ENCODE measurements at places on chromosomes 1 and 21. TPM values are rescaled to one million over a fixed set of nuclear protein-coding genes. Genes with fewer than 3 reads are reported as not detected.
A peak's percentile ranks its signal among the peaks of the same experiment; 100 is the strongest.

Gene GIPC2
- total RNA-seq, result 0.47 TPM

Gene SPRR2F
- total RNA-seq, result not detected

GRCh38 chr1:204992998-204993314 lies 50.1 kb upstream of the CNTN2 start:
- no peak for DNase-seq

Gene CDC14A
- 5.1 TPM for total RNA-seq

- no peak for DNase-seq
Measured at GRCh38 chr1:116253566-116254382, 119.3 kb upstream of the ATP1A1 start.

DNA sequence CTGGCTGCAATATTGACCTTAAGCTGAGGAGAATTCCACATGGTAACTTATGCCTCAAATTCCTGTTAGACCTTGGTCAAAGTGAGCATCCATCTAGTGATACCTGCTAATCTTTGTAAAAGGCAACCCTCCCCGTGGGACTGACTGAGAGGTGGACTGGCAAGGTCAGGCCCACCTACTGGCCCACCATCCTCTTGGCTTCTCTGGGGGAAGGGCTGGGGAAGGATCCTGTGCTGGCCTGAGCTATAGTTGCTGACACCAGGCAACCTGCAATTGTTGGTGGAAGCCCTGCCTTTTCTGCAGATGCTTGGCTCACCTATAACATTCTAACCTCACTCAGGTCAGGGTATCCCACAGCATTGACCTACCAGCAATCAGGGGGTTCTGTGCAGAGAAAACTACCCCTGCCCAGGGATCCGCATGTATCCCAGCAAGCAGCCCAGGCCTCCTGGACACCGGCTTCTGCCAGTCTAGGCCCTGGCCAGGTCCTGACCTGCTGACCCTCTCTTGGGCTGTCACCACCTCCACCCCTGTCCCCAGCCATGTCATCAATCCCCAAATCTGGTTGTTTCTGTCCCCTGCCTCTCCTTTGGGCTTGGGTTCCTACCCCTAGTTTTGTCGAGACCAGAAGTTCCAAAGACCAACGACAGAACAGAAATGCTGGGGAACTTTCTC lies 108.1 kb upstream of the EDN2 start:
- no peak for DNase-seq

GRCh38 chr1:1175221-1176062 lies 1.8 kb downstream of the TTLL10 start:
- DNase-seq, result no peak

- DNase-seq, result no peak
Measured at GRCh38 chr1:219798283-219799030, 129.9 kb downstream of the SLC30A10 start.

DNA sequence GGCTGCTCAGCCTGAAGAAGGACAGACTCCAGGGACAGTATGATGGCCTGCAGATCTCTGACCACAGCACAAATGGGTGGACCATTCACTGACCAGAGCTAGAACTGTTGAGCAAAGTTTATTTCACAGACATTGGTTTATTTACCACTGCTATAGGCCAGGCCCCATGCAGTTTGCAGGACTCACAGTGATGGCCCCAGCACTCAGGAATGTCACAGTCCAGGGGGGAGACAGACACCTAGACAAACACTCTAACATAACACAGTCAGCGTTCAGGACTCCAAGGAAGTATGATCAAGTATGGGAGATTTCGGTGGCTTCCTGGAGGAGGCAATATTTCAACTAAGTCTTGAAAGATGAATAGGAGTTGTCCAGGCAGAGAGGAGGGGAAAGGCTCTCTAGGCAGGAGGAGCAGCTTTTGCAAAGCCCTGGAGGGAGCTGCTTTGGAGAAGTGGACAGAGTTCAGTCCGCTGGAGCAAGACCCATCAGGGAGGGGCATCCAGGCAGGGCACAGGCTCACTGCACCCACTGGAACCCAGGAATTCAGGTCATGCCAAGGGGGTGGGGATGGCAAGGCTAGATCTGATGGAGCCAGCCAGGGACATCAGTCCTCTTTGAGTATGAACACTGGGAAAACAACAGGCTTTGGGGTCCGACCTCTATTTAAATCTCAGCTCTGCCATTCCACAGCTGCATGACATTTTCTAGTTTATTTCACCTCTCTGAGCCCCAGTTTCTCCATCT lies 454.3 kb downstream of the MATN1 start:
- no peak for DNase-seq

DNA sequence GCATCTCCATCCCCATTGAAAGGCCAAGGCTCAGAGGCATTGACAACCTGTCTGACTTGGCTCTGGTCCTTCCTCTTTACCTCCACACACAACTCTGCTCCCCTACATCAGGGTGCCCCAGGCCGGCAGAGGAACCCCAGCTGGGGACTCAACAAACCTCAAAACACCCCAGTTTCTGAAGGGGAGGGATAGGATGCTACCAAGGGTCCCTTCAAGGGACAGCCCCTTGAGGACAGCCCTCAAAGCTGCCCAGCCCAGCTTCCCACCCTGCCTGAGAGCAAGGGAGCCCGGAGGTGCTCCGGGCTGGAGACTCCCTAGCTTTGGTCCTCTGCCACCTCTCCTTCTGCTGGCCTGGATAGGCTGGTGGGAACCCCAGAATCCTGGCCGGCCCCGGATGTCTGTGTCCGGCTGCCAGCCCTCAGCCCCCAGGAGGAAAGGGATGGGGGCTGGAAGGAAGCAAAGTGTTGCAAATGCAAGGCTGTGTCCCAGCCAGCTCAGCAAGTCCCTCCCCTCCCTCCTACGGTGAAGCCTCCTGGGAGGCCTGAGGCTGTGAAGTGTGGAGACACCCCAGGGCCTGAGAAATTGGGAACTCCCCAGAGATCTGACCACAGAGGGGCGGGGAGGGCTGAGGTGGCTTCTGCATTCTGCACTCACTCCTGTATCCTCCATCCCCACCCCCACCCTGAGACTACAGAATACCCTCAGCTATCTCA lies 1.1 kb upstream of the MARCKSL1 start:
- no peak for DNase-seq

Gene GPR157
- total RNA-seq, result 0.47 TPM

DNA sequence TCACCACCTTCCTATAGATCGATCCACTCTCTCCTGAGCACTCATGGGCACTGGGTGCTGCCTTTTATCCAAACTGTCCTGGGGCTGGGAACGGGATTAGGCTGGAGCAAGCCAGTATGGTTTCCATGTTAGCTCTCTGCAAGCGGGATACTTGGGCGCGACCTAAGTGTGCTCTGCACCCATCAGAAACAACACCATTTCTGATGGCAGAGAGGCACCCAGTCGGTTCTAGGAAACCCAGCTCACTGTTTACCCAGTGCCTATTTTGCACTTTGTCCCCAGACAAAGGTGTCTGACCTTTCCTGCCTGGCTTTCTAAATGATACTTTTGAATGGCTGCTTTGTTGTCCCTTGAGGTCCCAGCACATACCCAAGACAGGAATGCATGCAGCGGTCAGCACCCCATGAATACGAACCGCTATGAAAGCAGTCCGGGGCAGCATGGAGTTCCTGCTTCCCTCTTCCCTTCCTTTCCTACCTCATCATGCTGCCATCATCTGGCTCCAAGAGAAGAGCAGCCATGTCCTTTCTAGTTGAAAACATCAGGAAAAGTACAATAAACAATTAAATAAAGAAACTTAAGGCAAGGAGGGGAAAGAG lies 83.9 kb downstream of the TRABD2B start:
- no peak for DNase-seq

GRCh38 chr1:115648717-115649691 lies 7.2 kb downstream of the VANGL1 start:
- DNase-seq, result no peak

Gene TNNT2
- not detected for total RNA-seq

- DNase-seq, result peak; percentile 38
Measured at GRCh38 chr1:58584082-58584895, 7.2 kb upstream of the TACSTD2 start.

DNA sequence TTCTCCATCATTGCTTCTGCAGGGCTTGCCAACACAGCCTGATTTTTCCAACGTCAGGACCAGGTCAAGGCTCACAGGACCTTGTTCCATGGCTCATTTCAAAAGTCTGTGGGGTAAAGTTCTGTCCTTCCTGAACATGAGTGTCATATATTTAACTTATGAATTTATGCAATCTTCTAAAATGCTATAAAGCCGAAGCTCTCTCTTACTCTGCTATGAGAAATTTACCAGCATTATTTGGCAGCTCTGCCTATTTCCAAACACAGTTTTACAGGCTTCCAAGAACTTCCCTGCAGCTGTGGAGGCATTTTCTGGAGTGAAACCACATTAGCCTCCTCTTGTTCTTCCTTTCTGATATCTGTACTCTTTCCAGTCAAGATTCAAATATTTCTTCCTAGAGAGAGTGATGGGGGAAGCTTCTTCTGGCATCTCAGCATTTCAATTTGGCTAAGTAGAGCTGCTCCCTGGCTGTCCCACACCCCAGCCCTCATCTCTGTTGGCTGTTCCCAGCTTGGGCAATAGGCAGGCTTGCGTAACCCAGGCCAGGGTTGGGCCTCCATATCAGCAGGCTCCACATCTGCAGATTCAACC lies 15.6 kb upstream of the HMGCS2 start:
- DNase-seq, result no peak

- peak; percentile 61 for DNase-seq
Measured at GRCh38 chr1:43232482-43232881, 37.3 kb upstream of the TMEM125 start.

Gene AMY2A
- not detected for total RNA-seq

DNA sequence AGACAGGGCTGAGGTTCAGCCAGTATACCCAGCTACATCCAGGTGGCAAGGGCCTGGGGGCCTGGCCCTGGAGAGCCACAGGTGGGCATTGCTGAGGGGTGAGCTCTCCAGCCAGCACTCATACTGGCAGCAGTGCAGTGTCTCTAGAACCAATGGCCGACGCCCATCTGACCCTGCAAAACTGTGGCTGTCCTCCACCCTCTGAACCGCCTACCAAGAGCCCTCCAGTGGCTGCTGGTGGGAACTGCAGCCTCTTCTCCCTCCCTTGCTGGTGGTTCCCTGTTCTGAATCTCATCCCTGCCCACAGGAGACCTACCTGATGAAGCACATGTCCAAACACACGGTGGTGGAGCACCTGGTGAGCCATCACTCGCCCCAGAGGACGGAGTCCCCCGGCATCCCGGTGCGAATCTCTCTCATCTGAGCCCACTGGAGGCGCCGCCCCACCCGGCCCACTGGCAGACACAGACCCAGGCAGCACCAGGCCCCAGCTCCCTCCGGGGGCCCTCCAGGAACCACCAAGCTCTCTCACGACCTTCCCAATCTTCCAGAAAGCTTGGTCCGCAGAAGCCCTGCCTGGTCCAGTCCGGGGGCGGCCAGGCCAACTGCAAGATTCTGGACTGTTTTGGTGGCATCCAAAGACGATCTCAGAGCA lies 22.1 kb downstream of the A3GALT2 start:
- DNase-seq, result peak; percentile 11

GRCh38 chr1:201570886-201571624 lies 32.1 kb downstream of the NAV1 start:
- DNase-seq, result no peak
